Hematopoietic multipotent progenitor cell treated with erythropoietin and hydrocortisone succinate and interleukin-3 and kit ligand, for 8 days (in vitro differentiated cells): ENCODE measurements at places on chromosomes 4 and X.

DNA sequence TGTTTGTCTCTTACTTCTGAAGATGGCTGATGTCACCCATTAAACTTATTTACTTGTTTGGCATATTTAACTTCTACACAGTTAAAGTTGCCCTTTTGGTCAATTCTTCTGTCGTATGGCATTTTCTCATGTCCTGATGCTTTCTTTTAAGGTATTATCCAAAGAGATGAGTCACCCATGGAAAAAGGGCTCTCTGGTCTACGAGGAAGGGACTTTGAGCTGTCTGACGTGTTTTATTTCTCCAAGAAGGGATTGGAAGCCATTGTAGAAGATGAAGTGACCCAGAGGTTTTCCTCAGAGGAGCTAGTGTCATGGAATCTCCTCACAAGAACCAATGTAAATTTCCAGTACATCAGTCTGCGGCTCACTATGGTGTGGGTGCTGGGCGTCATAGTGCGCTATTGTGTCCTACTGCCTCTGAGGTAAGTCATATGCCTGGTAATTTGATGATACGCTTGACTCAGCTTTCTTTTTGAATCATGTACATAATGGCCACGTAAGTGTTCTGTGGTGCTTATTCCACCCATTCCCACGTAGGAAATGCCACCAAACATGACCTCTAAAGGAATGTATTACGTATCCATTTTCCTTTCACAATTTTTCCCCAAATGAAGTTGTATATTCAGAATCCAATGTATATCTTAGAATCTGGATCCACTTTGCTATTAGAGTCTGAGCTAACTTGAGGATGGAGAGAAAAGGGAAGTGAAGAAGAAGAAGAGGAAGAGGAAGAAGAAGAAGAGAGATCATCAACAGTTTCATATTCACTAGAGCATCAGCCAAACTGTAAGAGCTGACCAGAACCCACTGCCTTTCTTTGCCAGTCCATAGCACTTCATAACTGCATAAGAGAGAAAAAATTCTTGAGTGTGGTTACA is 45.7 kb downstream of the GPAT3 start:
- no peak for DNase-seq

- DNase-seq: no peak
These were observed 10.1 kb upstream of the LDB2 start for GRCh38 chr4:16908377-16909021.

DNA sequence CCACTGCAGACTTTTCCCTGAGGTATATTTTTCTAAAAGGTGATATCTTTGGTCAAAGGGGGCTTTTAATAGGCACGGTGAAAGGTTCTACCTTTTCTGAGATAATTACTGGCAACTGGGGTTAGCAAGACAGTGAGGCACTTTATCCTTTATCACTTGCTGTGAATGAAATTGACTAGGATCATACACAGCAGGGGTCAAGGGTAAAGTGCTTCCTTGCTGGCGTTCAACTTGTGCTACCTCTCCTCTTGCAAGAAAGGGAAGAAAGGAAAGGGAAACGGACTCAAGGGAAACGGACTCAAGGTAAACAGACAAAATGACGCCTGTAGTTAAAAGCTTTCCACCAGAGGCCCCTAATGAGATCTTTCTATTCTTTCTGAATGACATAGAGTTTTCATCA is 78.6 kb upstream of the RAPGEF2 start:
- DNase-seq: no peak

GRCh38 chrX:49163555-49164419 is 1.2 kb downstream of the MAGIX start:
- DNase-seq: peak; percentile 94

- DNase-seq: no peak
These were observed 171.8 kb upstream of the CLNK start for GRCh38 chr4:10856271-10856782.

GRCh38 chrX:43106009-43106408 is 328.0 kb upstream of the PPP1R2C start:
- no peak for DNase-seq

GRCh38 chrX:48890296-48890925 is 7.2 kb downstream of the TIMM17B start:
- DNase-seq: no peak

DNA sequence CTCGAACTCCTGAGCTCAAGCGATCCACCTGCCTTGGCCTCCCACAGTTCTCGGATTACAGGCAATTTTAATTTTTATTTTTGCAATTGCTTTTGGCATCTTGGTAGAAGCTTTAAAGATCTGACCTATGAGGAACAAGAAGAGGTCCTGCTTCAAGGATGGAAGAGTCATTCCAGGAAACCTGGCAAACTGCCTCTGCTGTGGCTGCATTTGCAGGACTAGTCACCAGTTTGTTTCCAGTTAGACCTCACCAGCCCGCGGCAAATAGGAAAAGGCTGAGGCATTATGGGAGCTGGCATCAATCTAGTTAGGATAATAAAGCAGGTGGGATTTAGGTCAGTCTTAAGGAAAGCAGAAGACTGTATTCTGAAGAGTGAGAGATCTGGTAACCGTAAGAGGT is 51.9 kb upstream of the LAS1L start:
- no peak for DNase-seq

- DNase-seq: no peak
These were observed 28.3 kb upstream of the WDR19 start for GRCh38 chr4:39154009-39154408.

DNA sequence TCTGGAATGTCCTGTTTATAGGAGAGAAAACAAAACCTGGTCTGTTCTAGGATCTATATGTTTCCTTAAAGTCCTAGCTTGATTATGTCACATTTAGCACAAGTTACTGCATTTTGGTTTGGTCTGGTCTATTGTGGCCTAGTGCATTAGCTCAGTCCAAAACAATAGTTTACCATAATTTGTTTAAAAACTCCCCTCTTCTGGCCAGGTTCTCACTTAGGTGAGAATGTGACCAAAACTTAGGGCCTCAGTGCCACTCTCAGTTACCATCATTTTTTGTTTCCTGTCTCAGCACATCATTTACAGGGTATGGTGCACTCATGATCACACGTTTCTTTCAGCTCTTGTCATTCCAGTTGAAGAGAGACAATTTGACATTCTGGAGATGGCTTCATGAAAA is 378.5 kb downstream of the KLHL4 start:
- no peak for DNase-seq

GRCh38 chr4:138992676-138993075 is 22.9 kb upstream of the NOCT start:
- DNase-seq: no peak

DNA sequence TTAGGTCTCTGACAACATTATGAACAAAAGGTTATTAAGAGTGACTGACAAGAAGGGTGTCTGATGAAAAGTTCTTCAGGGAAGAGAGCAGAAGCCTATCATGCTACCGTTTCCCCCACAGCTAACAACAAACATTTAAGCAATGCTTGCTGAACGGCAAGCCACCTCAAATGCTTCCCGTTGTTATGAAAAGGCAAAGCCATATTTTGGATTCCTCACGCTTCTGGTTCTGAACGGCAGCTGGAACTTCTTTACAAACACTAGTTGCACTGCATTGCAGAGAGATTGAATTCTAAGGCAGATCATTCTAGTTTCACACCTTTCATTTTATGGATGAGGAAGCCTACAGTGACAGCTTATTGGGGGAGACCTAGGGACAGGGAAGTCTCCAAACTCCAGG is 48.6 kb upstream of the NAP1L5 start:
- DNase-seq: no peak

GRCh38 chr4:39638354-39639239 is at the start of gene SMIM14:
TSS of gene SMIM14 (minus strand) at chr4:39638865. CDS start at chr4:39605145, 33,720 bp downstream.
- peak; percentile 89 for DNase-seq

GRCh38 chr4:142112451-142112850 is 476.1 kb downstream of the IL15 start:
- no peak for DNase-seq

GRCh38 chr4:12319765-12320164 is 891.1 kb upstream of the HS3ST1 start:
- DNase-seq: no peak

DNA sequence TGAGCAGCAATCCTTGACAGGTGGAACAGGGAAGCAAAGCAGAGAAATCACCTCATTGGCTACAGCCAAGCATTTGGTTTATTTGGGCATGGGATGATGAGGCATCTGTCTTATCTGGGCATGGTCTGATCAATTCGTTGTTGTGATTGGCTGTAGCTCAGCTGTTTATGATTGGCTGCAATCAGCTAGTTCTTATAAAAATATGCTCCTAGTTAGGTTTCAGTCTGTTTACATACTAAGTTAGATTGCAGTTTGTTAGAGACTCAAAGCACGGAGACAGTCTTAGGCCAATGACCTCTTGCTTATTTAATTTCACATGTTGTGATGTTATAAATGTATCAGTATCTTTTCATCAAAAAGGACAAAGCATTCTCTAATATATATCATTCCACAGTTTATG is 312.0 kb downstream of the PDGFC start:
- DNase-seq: no peak

- no peak for DNase-seq
These were observed 384.7 kb upstream of the AGA start for GRCh38 chr4:177826973-177827372.
